ENCODE measurements at places on chromosomes 1 and 21. TPM values are rescaled to one million over a fixed set of nuclear protein-coding genes. Genes with fewer than 3 reads are reported as not detected.

Gene CR2
- under 0.01 TPM for total RNA-seq

Gene KISS1
- total RNA-seq, result 1.2 TPM

Gene LEMD1
- 0.26 TPM for total RNA-seq

Gene S100A2
- total RNA-seq, result 0.76 TPM

Gene NR1I3
- not detected for total RNA-seq

Gene SLAMF9
- not detected for total RNA-seq

Gene RNF223
- not detected for total RNA-seq

Gene S100A16
- total RNA-seq, result 429 TPM

Gene FAM72C
- total RNA-seq, result 0.38 TPM

Gene ILDR2
- under 0.01 TPM for total RNA-seq

- no peak for DNase-seq
These were observed 14.4 kb downstream of the PPFIA4 start for GRCh38 chr1:203040513-203041275.

DNA sequence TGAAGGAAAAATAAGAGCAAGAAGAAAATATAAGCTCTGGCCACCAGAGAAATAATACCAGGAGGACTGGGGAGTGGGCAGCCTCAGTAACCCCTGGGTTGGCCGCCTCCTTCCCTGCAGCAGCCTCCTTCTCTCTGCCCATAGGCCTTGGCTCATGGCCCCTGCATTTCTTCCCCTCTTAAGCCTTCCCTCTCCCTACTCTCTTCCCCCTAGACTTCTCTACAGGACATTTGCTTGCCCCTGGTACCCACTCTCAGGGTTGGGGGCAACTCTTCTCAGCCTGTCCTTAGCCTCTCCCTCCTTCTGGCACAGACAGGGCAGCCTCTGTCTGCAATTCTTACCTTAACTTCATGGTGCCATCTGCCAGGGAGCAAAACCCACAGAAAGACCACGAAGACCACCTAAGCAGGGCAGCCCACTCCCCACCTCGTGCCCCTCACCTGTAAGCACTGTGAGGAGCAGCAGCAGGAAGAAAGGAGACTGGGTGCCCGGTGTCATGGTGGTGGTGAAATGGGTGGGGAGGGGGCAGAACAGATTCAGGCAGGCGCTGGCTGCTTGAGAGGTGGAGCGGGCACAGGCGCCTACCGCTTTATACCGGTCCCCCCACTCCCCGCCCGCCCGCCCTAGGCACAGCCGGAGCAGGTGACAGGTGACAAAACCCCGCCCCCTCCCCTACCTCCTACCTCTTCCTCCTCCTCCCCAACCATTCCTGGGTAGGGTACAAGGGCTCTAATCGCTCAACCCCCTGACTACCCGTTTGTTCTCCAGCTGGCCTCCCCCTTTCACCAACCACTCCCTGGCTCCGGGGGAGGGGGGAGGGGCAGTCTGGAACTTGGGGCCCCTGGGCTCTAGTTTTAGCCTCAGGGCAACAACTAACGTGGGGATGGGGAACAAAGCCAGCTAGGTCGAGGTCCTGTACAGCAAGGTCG is 15.1 kb downstream of the THBS3 start:
- no peak for DNase-seq

DNA sequence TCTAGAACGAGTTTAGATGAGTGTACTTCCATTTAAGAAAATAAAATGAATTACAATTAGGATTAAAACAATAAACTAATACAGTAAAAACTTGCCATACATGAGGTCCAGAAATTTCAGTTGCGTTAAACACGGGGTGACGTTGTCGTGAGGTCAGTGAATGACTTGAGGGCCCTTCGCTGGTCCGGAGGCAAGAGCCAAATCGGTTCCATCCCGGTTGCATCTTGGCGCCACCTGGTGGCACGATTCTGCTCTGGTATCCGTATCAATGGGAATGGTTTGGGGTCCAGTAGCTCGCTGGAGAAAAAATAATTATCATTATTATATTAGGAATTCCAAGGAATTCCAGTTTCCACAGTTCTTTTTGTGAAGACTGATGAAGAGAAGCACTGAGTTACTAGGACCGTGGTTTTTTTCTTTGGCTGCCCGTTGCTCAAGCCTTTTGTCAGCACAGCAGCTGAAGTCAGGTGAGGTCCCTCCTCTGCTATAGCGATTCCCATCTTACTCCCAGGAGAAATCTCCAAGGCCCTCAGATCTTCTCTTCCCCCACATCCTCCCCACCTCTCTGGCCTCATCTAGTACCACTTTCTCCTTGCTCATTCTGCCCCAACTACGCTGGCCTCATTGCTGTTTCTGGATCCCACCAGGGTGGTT is 161.4 kb downstream of the SLC35F3 start:
- DNase-seq, result peak; percentile 17

GRCh38 chr1:184359909-184360308 is 26.9 kb upstream of the C1orf21 start:
- no peak for DNase-seq

- no peak for DNase-seq
These were observed 32.8 kb downstream of the OBSCN start for GRCh38 chr1:228240411-228241240.

GRCh38 chr1:244318512-244318911 is 133.2 kb downstream of the ADSS2 start:
- no peak for DNase-seq

GRCh38 chr1:92623187-92623778 is 136.6 kb upstream of the GFI1 start:
- peak; percentile 14 for DNase-seq

- no peak for DNase-seq
These were observed 39.9 kb downstream of the SIPA1L2 start for GRCh38 chr1:232589812-232590743.

DNA sequence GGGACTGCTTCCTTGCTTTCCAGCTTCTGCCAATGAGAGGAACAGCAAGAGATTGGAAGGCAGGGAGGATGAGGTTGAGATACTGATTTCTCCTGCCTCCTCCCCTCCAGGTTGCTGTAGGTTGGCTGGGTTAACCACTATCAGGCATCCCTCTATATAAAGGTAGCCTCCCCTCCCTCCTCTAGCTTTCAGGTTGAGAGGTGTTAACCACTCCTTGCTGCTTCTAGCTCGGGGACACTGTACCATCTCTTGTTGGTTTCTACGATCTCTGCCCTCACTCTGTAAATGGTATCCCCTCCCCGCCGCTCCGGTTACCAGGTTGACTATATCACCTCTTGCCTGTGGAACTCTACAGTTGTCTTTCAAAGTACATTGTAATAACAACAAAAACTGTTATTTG is 16.7 kb downstream of the LPAR3 start:
- DNase-seq, result no peak

DNA sequence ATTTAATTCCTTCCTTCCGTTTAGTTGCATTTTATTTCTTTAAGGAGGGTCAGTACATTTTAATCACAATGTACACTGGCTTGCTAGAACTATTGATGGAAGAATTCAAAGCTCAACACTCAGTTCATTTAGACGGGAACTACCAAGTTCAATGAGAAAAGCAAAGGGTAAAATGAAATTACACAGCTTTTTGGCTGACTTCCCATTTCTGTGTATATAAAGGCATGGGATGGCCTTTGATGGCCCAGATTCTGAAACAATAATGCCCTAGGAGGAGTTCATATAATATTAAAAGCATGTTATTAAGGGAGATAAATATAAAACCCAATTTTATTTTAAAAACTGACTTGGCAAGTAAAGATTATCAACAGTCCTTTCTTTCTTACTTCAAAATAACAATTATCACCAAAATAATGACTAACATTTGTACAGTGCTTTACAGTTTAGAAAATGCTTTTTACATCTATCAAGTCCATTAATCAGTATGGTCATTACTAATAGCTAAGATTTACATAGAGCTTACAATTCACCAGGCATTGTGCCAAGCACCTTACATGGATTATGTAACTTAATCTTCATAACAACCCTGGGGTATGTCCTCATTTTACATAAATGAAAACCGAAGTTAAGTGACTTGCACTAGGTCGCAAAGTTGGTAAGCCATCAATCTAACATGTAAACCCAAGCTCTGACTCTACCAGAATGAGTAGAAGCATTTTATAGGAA is 402.4 kb downstream of the OMA1 start:
- no peak for DNase-seq

- no peak for DNase-seq
These were observed 24.8 kb upstream of the EYA3 start for GRCh38 chr1:28113242-28113572.

GRCh38 chr1:52403566-52404115 is 582 bp downstream of the ORC1 start:
- no peak for DNase-seq

DNA sequence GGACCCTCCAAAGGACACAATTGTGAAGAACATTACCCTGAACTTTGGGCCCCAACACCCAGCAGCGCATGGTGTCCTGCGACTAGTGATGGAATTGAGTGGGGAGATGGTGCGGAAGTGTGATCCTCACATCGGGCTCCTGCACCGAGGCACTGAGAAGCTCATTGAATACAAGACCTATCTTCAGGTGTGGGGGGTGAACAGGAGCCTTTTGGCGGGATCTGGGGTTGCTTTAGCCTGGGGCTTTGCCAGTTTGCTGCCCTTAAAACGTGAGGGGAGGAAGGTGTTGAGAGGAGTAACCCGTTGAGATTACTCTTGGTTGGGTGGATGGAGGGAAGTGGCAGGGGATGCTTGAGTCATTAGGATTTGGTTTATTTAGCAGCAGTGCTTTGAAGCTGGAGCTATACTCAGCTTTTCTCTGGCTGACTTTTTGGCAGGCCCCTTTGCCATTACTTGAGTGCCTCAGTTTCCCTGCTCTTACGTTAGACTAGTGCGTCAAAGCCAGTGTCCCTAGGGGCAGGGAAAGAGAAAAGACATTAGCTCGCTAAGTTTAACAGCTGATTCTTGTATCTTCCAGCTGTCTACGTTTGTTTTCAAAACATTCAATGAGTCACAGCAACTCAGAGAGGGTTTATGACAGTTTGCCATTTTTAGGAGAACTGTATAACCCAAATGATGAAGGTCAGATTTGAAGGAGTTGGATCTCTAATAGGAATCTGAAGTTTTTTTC is 4.4 kb downstream of the NDUFS2 start:
- DNase-seq, result no peak

DNA sequence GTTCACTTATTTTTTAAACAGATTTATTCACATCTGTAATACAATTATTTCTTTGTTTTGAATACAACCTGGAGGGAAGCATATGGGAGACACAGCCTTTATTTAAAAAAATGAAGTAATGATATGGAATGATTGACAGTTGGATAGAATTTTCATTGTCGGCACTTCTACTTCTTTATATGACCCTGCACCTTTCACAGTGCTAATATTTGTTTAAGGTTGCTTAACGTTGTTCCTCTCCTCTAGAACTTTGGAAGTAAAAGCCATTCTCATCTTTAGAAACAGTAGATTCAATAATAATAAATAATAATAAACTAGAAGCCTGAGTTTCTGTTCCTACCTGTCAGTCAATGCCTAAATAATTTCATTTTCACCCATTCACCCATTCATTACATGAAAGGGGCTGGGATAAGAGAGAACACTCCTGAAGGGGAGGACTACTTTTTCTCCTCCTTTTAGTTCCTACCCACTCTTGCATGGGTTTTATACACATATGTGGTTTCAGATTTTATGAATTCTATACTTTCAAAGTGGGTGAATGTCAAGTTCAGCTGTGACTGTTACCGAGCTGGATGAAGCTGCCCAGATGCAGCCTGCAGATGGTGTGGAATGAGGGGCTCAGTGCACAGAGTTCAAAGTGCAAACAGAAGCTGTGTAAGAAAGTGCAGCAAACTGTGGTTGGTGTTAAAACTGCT is 9.4 kb downstream of the RUNX1 start:
- DNase-seq, result no peak

DNA sequence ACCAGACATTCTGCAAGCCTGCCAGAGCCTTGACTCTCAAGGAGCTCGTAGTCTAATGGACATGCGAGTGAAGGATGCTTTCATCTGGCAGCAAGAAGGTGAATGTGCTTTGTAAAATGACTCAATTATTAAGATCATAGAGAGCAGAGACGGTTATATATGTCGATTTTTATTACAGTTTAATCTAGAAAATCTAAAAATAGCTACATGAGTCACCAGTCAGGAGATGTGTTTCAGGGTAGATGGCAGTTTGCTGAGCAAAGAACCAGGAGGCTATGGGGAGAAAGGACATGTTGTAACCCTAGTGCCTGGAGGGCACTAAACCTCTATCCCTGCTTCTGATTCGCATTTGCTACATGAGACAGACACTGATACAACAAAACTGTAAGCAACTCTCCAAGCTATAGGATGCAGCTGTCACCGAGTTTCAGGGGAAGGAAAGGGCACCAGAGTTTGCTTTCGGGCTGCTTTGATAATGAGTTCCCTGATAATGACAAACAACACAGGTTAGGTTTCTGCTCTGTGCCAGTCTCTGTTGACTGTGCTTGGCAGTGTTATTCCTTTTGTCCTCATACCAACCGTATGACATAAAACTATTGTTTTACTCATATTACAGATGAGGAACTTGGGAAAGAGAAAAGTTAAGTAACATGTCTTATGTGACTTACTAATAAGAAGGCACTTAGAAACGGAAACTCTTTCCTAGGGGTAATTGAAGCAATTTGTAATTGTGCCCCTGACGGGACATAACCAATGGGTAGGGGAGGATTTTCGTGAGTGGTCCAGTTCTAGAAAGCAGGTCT is 43.2 kb downstream of the C1orf198 start:
- peak; percentile 68 for DNase-seq

DNA sequence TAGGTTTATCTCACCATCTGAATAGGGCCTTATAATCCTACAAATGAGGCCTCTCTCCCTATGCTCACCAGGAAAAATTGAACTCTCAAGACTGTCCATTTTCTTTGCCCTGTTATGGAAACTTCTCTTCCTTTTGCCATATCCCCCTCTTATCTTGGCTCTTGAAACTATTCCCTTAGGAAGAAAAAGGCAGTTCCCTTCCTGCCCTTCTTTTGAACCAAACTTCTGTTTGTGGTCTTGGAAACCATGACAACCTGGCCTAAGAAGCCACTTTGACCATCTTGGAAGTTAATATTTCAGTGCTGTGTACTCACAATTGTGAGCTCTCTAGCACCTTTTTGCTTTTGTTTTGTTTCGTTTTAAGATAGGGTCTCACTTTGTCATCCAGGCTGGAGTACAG is 40.0 kb downstream of the ATP2B4 start:
- DNase-seq, result no peak

DNA sequence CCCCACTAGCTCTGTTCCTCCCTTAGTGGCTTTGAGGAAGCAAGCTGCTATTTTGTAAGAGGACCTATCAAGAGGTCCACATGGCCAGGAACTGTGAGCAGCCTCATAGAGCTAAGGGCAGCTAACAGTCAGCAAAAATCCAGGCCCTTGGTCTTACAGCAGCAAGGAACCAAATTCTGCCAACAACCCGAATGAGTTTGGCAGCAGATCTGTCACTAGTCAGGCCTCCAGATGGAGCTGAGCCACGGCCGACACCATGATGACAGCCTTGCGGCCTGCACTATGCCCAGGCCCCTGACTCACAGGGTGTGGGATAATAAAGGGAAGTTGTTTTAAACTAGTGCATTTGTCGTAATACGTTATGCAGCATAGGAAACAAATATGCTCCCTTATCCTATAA is 28.0 kb upstream of the H3-3A start:
- DNase-seq, result peak; percentile 93
